ENCODE measurements at places on chromosomes 4 and X.

GRCh38 chr4:139709660-139710059 lies 44.0 kb downstream of the MGST2 start:
- DNase-seq, result no peak

GRCh38 chr4:70703619-70704214 lies 15.4 kb downstream of the UTP3 start:
- DNase-seq, result no peak

GRCh38 chr4:72970756-72971155 lies 98.8 kb downstream of the COX18 start:
- DNase-seq, result no peak

DNA sequence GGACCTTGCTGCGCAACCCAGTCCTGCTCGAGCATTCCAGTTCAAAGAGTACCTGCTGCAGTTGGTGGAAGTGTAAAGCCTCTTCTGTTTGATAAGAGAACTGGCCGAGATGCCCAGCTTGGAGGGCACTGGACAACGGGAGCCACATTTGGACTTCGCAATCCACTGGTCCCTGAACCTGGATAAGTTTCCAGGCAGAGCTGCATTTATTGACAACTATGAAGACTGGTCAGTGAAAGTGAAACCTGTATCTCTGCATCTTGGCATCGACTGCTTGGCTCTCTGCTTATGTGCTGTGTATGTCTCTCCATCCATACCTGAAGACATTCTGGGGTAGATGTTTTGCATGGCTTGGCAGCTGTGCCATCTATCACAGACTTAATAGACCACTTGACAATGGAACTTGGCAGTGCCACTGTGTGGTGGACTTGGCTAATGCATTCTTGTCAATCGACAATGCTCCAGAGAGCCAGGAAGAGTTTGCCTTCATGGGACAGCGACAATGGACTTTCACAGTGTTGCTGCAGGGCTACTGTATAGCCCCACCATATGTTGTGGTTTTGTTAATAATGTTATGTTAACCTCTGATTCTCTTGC lies 43.5 kb upstream of the ZBTB33 start:
- no peak for DNase-seq

GRCh38 chrX:149433051-149433450 lies 72.1 kb downstream of the IDS start:
- no peak for DNase-seq

GRCh38 chrX:95835223-95835622 lies 849.4 kb upstream of the DIAPH2 start:
- no peak for DNase-seq

- DNase-seq, result no peak
These were observed 779.1 kb upstream of the HTR2C start for GRCh38 chrX:113804819-113805218.

- no peak for DNase-seq
These were observed 187.0 kb downstream of the AASDH start for GRCh38 chr4:56200275-56200674.

DNA sequence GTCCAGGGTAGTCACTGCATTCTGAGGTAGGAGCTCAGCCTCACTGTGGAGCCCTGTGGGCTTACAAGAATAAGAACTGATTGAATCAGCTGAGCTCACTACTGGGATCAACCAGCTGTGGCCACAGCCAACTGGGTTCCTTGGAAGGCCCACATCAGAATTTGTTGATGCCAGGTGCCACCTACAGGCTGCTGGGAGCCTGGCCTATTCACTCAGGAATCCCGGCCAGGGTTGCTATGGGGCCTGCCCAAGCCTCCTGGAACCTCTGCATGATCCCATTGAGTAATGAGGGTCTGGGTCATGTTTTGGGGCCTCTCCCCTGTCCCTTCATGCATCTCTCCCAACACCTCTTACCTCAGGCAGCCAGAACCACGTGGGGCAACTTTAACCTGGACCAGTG lies 53.9 kb upstream of the KIAA1210 start:
- DNase-seq, result no peak

DNA sequence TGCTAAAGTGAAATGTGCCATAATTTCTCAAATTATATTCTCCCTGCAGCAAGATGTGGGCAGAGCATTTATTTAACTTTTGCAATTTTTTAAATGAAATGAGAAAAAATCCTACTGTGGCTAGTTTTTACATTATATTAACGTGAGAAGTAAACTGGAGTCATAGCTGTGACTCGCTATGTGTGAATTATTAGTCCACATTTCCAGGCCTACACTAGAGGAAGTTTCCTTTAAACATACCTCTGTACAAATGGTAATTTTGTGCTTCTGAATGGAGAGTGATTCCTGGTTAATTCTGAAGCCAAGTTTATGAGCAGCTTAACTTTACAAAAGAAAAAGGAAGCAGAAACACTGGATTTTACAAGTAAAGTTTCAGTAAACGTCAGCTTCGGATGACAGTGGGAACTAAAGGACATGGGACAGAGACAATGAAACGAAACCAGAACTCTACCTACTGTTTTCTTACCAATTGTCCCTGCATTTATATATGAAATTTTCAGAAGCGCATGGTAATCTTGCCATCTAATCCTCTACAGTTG lies 72.4 kb downstream of the FBXO8 start:
- DNase-seq, result no peak

DNA sequence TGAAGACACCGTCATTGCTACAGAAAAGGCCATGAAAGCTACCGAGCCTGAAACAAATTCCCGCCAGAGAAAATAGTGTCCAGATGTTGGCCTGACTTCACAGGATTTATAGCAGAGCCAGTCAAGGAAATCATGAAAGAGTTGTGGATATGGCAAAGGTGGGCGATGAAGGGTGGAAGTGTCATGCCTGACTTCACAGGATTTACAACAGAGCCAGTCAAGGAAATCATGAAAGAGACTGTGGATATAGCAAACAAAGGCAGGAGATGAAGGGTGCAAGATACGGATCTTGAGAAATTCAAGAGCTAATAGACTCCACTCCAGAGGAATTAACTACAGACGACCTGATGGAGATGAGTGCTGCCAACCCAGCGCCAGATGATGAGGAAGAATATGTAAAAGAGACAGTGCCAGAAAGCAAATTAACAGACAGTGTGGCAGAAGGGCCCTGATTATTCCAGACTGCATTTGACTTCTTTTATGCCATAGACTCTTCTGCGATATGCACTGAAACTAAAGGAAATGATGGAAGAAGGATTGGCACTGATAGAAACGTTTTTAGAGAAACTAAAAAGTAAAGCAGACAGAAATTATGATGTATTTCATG lies 17.2 kb downstream of the TRMT44 start:
- DNase-seq, result no peak

- no peak for DNase-seq
These were observed 13.6 kb downstream of the TKTL1 start for GRCh38 chrX:154309041-154309775.

GRCh38 chr4:145644699-145645098 lies 25.5 kb downstream of the MMAA start:
- no peak for DNase-seq

- DNase-seq, result no peak
These were observed 3.3 kb upstream of the GPC4 start for GRCh38 chrX:133418588-133418987.

DNA sequence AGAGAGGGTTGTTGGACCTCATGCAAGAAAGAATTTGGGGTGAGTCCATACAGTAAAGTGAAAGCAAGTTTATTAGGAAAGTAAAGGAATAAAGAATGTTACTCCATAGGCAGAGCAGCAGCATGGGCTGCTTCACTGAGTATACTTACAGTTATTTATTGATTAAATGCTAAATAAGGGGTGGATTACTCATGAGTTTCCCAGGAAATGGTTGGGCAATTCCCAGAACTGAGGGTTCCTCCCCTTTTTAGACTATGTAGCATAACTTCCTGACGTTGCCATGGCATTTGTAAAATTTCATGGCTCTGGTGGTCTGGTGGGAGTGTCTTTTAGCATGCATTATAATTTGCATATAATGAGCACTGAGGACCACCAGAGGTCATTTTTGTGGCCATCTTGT lies 16.7 kb downstream of the PPP4R3C start:
- no peak for DNase-seq

DNA sequence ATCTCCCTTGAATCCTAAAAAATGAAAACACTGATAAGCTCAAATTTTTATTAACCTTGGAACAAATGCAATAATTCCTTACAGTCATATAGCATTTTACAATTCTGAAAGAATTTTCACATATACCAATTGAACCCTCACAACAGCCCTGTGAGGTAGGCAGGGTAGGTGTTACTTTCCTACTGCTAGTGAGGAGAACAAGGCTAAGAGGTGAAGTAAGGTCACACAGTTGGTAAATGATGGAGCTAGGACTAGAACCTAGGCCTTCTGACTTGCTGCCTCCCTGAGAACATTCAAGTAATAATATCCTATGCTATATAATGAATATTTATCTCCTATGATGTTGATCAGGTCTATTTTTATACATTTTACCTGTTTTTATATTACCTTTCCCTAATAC lies 9.7 kb downstream of the TAF9B start:
- no peak for DNase-seq

DNA sequence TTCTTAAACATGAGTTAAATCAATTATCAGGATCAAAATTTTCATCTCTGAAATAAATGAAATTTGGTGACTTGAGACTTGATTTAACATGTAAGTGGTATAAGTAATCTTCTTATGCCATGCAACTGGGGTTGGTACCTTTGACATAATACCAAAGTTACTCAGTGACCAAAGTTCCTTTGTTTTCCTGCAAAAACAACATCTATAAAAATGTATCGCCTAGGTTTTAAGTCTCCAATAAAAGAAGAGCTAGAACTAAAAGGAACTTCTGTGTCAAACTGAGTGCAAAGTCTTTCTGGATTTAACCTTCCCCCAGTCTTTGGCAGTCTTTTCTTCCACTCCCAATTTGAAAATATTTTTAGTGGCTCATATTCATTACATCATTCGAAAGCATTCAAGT lies 27.6 kb downstream of the NAF1 start:
- DNase-seq, result no peak

GRCh38 chr4:13298655-13299054 lies 185.5 kb downstream of the RAB28 start:
- DNase-seq, result no peak

- no peak for DNase-seq
These were observed 98.1 kb downstream of the ADGRL3 start for GRCh38 chr4:61298178-61298740.

GRCh38 chrX:155216940-155217440 lies 730 bp downstream of the VBP1 start:
- no peak for DNase-seq

GRCh38 chr4:122305853-122306252 lies 73.0 kb upstream of the ADAD1 start:
- DNase-seq, result no peak

DNA sequence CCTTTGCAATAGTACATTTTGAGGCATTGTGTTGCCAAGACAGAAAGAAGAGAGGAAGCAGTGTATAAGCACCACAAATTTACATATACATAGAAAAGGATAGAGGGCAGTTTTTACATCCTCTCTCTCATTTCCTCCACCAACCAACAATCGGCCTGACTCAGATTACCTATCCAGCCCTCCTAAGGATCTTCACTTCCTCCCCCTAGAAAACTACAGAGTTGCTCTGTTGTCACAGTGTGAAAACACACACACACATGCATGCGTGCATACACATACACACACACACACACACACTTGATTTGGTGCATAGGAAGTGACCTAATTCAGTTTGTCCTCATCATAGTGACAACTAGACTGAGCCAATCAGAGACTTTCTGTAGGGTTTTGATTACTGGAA lies 98.8 kb upstream of the SPRY1 start:
- DNase-seq, result no peak

GRCh38 chr4:102449751-102450352 lies 51.3 kb upstream of the NFKB1 start:
- no peak for DNase-seq

DNA sequence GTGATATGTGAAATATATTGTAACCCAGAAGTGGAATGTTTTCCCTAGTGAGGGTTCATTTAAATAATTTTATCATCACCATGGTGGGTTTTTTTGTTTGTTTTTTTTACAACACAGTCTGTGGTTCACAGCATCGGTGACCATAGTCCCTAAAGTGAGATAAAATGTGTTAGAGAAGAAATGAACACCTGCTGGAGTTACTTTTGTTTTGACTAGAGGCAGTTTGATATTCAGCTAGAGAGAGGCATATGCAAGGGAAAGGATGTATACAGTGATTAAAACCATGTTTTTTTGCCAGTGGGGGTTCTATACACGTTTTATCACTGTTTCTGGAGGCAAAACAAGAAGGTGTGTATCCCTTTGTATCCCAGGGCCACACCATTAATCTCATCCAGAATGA lies 541.5 kb downstream of the PCDH7 start:
- no peak for DNase-seq

GRCh38 chr4:128861856-128862518 lies 52.5 kb downstream of the JADE1 start:
- DNase-seq, result no peak

DNA sequence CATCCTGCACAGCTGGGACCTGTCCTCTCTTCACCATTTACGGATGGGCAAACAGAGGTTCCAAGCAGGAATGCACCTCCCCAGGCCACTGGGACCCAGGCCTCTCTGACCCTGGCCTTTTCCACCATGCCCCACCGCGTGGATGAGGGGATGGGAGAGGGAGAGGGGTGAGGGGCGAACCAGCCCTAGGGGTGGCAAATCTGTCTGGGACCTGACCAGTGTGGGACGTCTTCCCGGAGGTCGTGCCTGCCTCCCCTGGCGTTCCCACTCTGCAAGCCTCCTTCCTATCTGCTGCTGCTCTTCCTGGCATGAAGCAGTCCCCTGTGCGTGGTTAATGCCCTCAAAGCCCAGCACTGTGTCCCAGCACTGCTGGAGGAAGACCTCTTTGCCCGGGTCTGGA lies 35.9 kb downstream of the ABLIM2 start:
- no peak for DNase-seq

DNA sequence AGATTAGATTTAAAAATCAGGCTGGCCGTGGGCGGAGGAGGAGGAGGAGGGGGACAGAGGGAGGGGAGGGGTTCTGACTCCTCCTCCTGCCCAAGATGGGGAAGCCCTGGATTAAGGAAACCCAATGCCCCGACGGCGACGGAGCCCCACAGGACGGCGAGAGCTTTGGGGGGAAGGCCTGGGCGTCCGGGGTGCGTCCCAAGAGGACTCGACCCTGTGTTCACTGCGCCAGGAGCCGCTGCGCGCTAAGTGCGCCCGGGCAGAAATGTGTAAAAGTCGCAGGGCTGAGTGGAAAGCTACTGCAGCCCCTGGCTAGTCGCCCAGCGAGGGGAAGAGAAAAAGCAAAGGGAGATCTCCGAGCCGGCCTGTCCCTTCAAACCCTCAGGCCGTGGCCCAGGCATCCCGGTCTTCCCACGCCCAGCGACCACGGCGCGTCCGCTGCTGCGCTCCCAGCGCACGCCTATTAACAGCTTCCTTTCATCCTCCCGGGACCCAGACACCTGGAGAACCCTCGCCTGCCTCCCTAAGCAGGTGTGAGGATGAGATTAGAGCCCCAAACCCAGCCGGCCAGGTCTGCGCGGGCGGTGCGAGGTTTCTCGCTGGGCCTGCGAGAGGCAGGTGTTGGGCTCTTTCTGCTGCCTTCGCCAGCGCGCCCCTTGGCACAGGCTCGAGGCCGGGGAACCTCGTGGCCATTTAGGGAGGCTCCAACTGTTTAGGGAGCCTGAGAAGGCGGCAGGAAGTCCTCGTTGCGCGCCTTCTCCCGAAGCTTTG lies 1.4 kb upstream of the RPS6KA3 start:
- no peak for DNase-seq
